ENCODE measurements at places on chromosomes 7 and 10.

GRCh38 chr7:157400171-157400860 is 63.5 kb downstream of the DNAJB6 start:
- peaks cover 28% of the 10 kb centered on the region for H3K4me1 ChIP-seq
- H3K36me3 ChIP-seq: peaks cover 20% of the 10 kb centered on the region
- no peak for DNase-seq
- H3K27me3 ChIP-seq: no peaks in the 10 kb centered on the region
- H3K4me3 ChIP-seq: no peak overlapping the region
- no peak overlapping the region for H3K27ac ChIP-seq

DNA sequence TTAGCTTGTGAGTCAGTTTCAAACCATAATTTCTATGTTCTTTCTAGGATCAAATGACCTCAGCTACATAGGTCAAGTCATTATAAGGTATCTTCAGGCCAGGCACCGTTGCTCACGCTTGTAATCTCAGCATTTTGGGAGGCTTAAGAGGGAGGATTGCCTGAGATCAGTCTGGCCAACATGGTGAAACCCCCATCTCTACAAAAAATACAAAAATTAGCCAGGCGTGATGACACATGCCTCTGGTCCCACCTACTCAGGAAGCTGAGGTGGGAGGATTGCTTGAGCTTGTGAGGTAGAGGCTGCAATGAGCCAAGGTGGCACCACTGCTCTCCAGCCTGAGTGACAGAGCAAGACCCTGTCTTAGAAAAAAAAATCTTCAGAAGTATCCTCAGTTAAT is 362.3 kb downstream of the GATA3 start:
- H3K4me3 ChIP-seq: no peak overlapping the region
- DNase-seq: no peak
- no peaks in the 10 kb centered on the region for H3K4me1 ChIP-seq
- no peak overlapping the region for H3K27ac ChIP-seq
- no peaks in the 10 kb centered on the region for H3K36me3 ChIP-seq
- H3K27me3 ChIP-seq: no peaks in the 10 kb centered on the region

DNA sequence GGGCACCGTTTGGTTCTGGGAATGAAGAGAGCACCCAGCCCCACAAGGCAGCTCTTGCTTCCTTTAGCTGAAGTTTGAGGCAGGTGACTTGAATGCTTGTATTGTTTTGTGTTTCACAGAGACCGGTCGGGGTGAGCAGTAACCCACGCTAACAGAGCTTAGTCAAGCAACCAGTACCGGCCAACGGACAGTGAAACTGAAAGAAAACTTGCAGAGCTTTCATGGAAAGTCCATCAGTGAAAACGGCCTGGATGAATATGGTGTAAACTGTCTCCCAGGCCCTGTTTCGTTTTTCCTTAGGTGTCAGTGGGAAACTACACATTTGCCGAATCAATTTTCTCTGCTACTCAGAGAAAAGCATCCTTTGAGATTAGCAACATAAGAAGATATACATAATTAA is 101.1 kb downstream of the LYZL1 start:
- DNase-seq: no peak
- H3K27ac ChIP-seq: no peak overlapping the region
- H3K4me3 ChIP-seq: no peak overlapping the region
- no peaks in the 10 kb centered on the region for H3K4me1 ChIP-seq
- H3K27me3 ChIP-seq: peaks cover 8% of the 10 kb centered on the region
- no peaks in the 10 kb centered on the region for H3K36me3 ChIP-seq

DNA sequence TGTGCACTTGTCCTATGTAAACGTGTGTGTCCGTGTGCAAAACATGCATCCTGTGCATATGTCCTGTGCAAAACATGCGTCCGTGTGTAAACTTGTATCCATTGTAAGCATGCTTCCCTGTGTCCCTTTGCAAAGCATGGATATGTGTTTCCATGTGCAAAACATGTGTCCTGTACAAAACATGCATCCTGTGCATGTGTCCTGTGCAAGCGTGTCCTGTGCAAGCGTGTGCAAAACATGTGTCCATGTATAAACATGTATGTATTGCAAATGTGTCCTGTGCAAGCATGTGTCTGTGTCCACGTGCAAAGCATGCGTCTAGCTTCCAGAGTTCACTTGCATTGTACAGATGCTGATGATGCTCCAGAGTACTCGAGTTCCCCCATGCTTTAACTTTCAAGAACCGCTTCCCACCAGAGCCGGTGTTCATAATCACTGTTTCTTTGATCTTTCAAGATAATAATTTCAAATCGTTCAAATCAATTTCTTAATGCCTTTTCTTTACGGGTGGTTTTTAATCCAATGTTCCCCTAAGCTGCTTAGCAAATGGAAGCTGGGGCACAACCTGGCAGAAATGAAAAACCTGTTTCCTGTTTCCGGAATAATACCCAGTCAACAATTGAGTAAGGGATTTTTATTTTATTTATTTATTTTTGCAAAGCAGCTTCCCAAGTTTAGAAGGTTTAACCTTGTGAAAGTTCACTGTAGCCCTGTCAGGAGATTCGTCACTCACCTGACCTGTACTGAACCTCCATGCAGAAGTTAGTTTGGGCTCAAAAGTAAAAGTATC is 641 bp upstream of the ASB13 start:
- DNase-seq: no peak
- H3K27ac ChIP-seq: no peak overlapping the region
- no peaks in the 10 kb centered on the region for H3K36me3 ChIP-seq

DNA sequence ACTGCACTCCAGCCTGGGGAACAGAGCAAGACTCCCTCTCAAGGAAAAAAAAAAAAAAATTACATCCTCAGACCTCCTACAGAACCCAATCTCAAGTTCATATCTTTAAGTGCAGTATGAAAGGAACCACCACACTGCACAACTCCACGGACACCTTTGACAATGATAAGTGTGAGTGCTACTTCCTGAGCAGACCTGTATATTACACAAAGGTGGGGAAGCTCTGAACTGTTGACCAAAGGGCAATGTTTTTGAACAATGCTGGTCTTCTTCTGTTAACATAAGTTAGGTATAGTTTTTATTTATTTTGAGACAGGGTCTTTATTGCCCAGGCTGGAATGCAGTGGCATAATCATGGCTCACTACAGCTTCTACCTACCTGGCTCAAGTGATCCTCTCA is 54.1 kb upstream of the RNF148 start:
- DNase-seq: no peak
- no peak overlapping the region for H3K27ac ChIP-seq
- H3K4me3 ChIP-seq: no peak overlapping the region
- no peaks in the 10 kb centered on the region for H3K4me1 ChIP-seq
- H3K27me3 ChIP-seq: no peaks in the 10 kb centered on the region

- no peak overlapping the region for H3K4me3 ChIP-seq
- H3K27me3 ChIP-seq: peaks cover 11% of the 10 kb centered on the region
- no peaks in the 10 kb centered on the region for H3K4me1 ChIP-seq
- DNase-seq: no peak
- no peaks in the 10 kb centered on the region for H3K36me3 ChIP-seq
- H3K27ac ChIP-seq: no peak overlapping the region
Measured at GRCh38 chr10:132192991-132193665, 6.4 kb downstream of the DPYSL4 start.

DNA sequence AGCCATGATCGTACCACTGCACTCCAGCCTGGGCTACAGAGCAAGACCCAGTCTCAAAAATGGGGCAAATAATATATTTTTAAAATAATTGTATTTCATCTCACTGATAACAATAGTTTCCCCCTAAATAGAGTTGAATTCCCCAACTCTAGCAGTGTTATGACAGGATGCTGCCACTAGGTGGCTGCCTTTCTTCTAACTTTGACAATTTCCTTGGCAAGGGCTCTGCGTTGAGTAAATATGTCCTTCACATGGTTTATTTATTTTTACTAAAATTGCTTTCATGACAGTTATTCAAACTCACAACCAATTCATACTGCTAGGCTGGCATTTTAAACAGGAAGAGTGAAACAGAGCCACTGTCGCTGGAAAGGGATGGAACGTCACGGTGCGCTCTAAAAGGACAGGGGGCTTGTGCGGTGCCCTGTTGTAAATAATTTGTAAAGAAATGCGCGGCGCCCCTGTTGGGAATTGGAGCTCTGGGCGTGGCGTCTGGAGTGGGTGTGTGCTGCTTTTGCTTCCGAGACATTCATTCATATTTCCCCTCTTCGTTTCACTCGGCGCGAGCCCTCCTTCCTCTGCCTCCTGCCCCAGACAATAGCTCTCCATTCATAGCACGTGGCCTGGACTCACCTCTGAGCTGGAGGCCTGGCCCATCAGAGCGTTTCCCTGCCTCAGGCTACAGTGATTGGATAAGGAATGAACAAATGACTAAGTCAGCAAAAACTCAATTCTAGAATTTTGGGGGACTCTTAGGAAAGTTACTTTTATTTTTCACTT is 20.5 kb upstream of the PITRM1 start:
- H3K27me3 ChIP-seq: no peaks in the 10 kb centered on the region
- no peaks in the 10 kb centered on the region for H3K36me3 ChIP-seq
- peak; percentile 64 for DNase-seq
- H3K4me1 ChIP-seq: peaks cover 14% of the 10 kb centered on the region
- no peak overlapping the region for H3K4me3 ChIP-seq

- H3K27ac ChIP-seq: no peak overlapping the region
- H3K36me3 ChIP-seq: peaks cover 62% of the 10 kb centered on the region
- no peak overlapping the region for H3K4me3 ChIP-seq
- H3K27me3 ChIP-seq: no peaks in the 10 kb centered on the region
Measured at GRCh38 chr10:26730552-26730951, 33.1 kb downstream of the PDSS1 start.

GRCh38 chr7:141738592-141739013 is 445 bp downstream of the SSBP1 start:
- H3K4me1 ChIP-seq: peaks cover 16% of the 10 kb centered on the region
- H3K27ac ChIP-seq: peak overlapping the region; percentile 98
- H3K4me3 ChIP-seq: peak overlapping the region; percentile 97
- H3K36me3 ChIP-seq: peaks cover 28% of the 10 kb centered on the region
- H3K27me3 ChIP-seq: no peaks in the 10 kb centered on the region

DNA sequence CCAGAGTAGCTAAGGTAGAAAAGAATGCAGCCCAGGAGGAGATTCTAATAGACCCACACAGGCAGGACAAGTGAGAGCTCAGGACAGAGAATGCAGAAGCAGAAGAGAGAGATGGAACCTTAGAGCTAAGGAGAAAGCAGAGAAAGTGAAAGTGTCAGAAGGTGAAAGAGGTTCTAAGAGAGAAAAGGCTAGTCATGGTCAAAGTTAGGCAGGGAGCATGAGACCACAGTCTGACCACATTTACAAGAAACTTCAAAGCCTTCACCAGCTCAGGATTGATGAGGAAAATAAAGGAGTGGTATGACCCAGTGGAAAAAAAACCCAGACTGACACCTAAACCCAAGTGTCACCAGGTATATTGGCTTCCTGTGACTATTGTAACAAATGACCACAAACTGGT is 131.8 kb upstream of the WDR11 start:
- DNase-seq: no peak
- no peak overlapping the region for H3K4me3 ChIP-seq

DNA sequence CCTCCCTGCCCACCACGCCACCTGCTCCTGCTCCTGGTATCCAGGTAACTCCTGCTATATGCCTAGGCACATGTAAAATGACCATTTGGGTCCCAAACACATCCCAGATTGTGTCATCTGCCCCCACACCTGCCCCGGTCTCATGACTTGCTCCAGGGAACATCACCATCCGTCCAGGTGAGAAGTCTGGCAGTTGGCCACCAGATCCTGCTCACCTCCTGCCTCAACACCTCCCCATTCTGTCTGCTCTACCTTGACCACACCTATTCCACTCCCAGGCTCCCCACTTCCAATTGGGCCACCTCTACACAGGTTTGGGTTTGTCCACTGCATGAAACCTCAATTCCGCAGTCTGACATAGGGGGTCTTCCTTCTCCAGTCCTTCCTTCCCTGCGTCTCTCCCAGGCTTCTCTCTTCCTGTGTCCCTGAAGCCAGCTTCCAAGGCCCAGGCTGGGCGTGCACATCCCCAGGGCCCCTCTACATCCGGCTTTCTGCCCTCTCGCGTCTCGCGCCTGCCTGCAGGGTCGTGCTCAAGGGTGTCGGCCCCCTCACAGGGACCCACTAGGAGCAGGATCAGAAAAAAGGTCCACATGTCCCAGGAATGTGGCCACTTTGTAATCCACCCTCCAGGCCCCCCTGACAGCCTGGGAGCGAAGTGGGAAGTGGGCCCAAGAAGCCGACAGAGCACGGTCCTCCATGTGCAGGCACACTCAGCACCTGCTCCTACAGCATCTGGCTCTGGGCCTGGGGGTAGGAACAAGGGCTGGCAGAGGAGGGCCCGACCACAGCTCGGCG is 49.3 kb upstream of the DAGLB start:
- no peak for DNase-seq
- H3K27ac ChIP-seq: no peak overlapping the region
- H3K4me3 ChIP-seq: no peak overlapping the region
- H3K27me3 ChIP-seq: no peaks in the 10 kb centered on the region

GRCh38 chr7:51289623-51290303 is 26.8 kb downstream of the COBL start:
- no peaks in the 10 kb centered on the region for H3K27me3 ChIP-seq
- DNase-seq: no peak
- no peaks in the 10 kb centered on the region for H3K36me3 ChIP-seq
- no peak overlapping the region for H3K27ac ChIP-seq

DNA sequence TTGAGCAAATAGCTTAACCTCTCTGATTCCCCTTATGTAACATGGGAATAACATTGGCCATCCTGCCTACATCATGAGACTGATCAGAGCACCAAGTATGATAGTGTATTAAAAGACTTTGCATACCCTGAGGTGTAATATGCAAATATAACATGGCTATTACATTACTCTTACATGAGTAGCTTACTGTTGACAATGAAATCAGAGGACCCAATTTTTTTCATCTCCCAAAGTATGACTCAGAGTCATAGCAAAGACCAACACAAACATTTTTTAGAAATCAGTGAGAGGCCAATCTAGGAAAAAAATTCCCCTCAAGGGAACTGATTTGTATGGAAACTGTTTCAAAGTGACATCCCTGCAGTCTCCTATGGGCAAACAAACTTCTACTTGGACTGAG is 47.0 kb upstream of the TMEM140 start:
- no peaks in the 10 kb centered on the region for H3K4me1 ChIP-seq
- DNase-seq: peak; percentile 5
- H3K27ac ChIP-seq: no peak overlapping the region

DNA sequence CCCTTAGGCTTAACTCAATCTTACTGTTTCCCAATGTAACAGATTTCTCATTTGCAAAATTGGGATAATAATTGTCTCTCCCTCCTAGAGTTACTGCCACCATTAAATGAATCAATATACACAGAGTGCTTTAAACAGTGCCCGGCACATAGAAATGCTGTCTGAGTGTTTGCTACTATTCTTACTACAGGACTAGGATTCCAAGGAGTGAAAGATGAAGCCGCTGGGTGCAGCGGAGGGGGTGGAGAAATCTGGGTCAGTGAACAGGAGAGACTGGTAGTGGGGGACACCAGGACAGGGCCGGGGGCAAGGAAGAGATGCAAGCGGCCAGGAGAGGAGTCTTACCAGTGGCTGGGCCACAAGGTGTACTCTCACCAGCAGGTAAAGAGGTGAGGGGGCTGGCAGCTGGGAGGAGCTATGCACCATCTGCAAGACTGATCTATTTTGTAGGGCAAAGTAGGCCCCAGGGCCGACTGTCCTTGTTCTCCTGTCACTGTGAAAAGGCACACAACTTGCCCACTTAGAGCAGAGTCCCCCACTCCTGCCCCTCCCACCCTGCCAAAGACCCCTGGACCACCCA is 18.5 kb upstream of the PRRT4 start:
- H3K36me3 ChIP-seq: no peaks in the 10 kb centered on the region
- H3K27ac ChIP-seq: no peak overlapping the region
- H3K4me1 ChIP-seq: peaks cover 11% of the 10 kb centered on the region
- no peak overlapping the region for H3K4me3 ChIP-seq
- no peaks in the 10 kb centered on the region for H3K27me3 ChIP-seq

Data from MCF 10A (cell line).